ENCODE measurements at places on chromosomes 1 and 21.

DNA sequence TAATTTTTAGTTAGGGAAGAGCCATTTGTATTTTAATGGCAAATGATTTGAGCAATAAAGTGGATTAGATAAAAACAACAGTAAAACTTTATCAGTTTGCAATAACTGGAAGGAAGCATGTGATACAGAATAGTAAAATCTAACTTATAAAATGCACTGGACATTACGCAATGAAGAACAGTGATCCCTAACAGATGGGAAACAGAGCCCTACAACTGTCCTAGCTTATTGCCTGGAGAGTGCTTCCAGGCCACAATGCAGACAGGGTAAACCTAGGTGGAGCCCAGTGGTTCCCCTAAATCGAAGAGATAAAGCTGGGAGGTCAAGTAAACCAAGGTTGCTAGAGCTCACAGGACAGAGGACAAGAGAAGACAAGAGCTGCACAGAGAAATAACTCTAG is 7.0 kb downstream of the OMA1 start:
- DNase-seq = no peak

GRCh38 chr1:119908661-119909060 is 12.3 kb upstream of the ADAM30 start:
- DNase-seq = no peak

- DNase-seq = no peak
These were observed 42.6 kb upstream of the LBR start for GRCh38 chr1:225470211-225471108.

- DNase-seq = no peak
These were observed 13.1 kb downstream of the CDC7 start for GRCh38 chr1:91513706-91514105.

DNA sequence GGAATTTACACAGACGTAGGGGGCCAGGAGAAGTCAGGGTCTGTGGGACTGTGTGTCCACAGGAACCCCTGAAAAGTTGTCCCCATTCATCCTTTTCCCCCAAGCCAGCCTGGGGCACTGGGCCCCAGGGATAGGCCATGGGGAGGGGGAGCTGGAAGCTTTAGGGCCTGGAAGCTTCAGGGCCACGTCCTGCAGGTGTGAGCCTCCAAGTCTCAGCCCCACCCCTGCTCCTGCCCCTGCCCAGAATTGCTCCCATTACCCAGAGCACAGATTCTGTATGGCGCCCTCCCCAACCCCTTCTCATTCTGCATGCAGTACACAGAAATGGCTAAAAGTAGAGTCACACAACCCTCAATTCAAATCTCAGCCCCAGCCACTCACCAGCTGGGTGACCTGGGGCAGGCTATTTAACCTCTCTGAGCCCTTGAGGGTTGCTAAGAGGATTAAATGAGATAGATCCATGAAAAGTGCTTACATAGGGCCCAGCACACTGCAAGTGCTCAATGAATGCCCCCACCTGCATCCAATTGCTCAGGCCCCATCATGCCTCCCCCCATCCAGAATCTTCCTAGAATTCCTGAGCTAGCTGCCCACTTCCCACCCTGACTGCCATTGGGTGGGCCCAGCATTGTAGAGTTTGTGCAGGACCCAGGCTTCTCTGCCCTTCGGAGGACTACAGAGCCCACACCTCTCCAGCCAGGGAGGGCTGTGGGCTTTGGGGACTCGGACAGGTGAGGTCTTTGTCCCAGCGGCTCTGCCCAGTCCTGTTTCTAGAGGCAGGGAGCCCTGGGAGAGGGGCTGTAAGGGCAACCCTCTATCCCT is 6.5 kb downstream of the RAP1GAP start:
- DNase-seq = no peak

DNA sequence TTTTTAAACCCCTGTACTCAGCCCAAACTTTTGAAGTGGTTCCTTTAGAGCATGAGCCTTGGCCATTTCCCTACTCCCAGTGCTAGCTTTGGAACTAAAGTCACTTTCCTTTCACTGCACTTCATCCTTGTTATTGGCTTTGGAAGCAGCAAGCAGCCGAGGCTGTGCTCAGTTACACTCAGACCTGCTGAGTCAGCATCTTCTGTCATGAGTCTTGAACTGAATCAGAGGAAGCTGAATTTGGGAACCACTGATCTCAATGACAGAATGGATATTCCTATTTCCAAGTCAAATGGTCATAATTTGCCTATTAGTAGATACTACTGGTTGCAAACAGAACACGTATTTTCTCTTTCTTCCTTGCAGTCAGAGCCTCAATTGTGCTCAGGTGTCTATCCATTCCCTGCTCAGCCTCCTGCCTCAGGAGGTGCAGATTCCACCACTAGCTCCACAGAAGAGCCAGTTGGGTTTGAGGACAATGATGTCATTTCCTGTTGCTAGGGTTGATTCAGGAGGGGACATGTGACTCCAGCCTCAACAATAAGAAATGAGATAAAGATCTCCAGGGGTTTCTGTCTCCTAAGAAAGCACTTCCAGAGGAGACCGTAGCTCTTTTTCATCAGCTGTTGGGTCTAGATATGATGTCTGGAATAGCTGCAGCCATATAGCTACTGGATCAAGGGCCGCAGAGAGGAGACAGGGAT is 44.9 kb upstream of the NTPCR start:
- DNase-seq = no peak

DNA sequence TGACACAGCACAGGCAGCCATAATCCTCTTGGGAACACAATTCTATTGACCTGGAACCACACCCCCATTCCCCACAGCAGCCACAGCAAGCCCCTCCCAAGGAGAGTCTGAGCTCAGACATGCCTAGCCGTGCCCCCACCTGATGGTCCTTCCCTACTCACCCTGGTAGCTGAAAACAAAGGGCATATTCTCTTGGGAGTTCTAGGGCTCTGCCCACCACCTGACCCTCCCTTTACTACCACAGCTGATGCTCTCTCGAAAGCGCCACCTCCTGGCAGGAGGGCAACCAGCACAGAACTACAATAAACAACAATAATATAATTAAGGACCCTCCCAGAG is 184.8 kb upstream of the COA6 start:
- no peak for DNase-seq

DNA sequence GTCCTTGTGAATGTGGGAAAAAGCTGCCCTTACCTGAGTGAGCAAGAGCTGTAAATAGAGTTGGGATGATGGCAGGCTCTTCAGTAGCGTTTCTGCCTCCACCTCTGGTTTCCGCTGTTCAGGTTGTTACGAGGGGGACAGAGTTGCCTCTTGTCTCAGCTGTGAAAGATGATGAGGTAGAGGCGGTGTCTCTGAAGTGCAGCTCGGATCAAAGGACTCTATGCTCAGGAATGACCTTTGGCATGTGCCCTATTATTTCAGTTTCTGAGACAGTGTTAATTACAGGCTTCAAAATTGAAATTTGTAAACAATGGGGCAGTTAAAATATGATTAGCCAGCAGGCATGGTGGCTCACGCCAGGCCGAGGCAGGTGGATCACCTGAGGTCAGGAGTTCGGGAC is 70.3 kb downstream of the VPS26C start:
- DNase-seq = no peak

GRCh38 chr1:25856856-25857255 is 2.4 kb downstream of the AUNIP start:
- DNase-seq = no peak

DNA sequence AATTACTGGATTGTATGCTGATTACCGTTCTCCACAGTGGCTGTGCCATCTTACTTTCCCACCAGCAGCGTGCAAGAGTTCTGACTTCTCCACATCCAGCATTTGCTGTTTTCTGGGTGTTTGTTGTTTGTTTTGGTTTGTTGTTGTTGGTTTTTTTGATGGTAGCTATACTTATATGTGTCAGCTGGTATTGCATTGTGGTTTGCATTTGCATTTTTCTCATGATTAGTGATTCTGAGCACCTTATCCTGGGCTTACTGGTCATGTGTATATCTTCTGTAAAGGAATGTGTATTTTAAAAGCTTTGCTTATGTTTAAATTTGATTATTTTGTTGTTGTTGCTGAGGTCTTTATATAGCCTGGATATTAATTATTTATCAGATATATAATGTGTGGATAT is 66.9 kb upstream of the MAP1LC3C start:
- no peak for DNase-seq

DNA sequence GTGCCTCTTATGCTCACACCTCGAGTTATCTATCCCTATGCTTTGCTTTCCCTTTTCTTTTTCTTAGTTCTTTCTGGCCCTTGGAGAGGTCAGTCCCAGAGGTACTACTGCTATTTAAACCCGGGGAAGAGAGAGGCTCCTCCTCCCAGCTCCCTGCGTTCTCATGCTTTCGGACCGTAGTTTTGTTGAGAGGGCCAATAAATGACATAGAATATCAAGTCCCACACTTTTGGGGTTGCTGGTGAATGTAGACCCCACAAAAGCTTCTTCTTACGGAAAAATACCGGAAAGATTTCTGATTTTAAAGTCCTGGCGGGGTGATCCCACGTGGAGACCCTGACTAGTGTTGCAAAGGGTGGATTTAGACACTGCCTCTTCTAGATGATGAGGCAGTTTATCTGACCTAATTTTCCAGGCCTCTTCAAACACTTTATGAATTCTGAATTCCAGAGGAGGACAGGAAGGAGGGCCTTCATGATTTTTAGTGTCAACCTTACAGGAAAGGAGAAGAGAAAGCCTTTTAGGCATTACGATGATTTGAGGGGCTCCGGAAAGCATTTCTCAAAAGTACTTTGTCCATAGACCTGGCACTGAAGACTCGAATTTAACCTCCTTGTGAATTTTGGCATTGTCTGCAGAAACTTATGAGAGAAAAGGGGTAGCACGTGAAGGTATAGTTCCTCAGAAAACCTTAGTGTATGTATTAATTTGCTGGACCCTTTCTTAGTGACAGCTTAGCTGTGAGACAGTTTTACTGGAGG is 694 bp downstream of the TMEM167B start:
- no peak for DNase-seq

GRCh38 chr1:1374589-1374928 is 448 bp downstream of the AURKAIP1 start:
- DNase-seq = no peak

- no peak for DNase-seq
These were observed 124.8 kb upstream of the AJAP1 start for GRCh38 chr1:4529446-4530165.

GRCh38 chr1:205834751-205835150 is 15.2 kb downstream of the PM20D1 start:
- no peak for DNase-seq

DNA sequence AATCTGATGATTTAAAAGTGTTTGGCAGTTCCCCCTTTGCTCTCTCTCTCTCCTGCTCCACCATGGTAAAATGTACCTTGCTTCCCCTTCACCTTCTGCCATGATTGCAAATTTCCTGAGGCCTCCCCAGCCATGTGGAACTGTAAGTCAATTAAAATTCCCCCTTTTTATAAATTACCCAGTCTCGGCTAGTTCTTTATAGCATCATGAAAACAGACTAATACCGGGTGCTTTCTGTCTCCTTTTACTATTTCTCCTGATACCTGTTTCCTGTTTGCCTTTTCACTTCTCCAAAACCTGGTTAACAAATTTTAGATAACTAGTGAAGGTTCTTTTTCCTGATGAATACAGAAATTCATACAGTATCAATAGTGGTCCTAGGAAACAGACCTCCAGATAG is 1670.3 kb downstream of the MRPL39 start:
- DNase-seq = no peak

- DNase-seq = no peak
These were observed 1145.3 kb upstream of the B3GALT2 start for GRCh38 chr1:194331758-194332157.

DNA sequence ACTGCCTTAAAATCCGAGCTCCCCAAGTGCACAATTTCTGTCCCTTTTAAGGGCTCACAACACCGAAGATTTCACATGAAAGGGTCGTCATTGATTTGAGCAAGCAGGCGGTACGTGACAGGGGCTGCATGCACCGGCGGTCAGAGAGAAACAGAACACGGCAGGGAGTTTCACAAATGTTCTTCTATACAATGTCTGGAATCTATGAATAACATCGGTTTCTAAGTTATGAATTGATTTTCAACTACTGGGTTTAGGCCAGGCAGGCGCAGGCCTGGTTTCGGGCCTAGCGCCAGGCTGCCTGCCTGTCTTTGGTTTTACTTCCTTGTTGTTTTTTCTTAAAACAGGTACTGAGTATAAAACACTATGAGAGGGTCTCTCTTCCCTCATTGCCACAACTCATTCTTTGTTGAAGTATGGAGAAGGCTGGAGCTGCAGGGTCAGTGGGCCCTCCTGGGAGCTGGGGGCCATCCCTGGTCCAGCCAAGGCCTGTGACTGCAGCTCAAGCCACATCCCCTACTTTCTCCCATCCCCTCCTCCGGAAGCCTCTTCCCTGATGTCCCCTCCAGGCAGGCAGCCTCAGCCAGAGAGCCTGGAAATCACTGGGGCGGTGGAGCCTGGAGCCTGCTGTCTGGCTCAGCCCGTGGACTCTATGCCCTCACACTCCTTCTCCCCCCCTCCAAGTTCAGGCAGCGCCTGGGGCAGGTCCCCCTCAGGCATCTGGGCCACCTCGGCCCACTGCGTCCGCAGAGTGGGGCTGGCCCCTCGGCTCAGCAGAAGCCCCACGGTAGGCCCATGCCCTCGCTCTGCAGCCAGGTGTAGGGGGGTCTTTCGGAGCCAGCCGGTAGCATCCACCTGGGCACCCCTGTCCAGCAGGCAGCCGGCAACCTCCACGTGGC is 2.4 kb downstream of the ANKRD65 start:
- DNase-seq = no peak

DNA sequence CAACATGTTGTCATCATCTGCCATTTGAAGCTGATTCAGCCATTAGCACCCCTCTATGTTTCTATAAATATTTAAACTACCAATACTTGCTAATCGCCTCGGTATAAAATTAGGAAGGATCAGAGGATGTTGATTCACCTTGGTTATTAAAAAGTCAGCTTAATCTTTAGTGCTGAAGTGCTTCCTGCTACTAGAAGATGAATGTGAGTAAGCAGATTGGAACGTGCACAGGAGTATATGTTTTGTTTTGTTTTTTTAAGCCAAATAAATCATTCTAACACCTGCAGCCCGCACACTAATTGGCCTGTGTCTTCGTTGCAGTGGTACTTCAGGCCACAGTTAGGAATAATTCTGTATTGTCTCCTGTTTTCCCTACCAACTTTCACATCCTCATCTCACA is 485.7 kb downstream of the AJAP1 start:
- no peak for DNase-seq

GRCh38 chr1:179104611-179105250 is 22.9 kb downstream of the TOR3A start:
- no peak for DNase-seq

DNA sequence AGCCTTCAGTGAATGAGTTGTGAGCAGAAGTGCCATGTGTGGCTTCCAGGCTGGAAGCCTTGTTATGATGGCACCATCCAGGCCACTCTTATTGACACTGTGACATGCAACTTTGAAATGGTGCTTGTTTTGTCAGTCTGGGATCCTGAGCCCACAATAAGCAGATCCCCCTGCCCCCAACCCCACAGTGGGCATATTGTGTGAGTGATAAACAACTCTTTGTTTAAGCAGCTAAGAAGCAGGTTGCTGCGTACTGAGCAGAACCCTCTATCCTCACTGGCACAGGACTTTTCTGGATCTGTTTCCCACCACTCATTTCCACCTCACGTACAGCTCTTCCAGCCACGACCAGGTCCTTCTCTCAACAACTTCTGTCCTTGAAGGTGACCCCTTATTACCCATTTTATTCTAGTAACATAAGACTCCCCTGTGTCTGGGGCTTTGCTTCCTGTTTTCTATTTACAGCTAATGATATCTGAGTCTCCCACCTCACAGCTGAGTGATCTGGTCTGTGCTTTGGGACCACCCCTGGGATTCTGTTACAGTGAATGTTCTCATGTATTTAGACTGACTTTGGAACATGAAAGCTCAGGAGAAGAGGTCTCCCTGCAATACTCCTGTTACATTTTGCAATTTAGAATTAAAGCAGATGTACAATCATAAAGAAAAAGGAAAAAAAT is 375.5 kb downstream of the PCP4 start:
- no peak for DNase-seq

Measured in cortex of kidney (tissue), 1 donor.